A673 (cell line): ENCODE measurements at places on chromosomes 1 and 21.

- no peak for DNase-seq
These were observed 3.6 kb downstream of the ACOT7 start for GRCh38 chr1:6389971-6390370.

DNA sequence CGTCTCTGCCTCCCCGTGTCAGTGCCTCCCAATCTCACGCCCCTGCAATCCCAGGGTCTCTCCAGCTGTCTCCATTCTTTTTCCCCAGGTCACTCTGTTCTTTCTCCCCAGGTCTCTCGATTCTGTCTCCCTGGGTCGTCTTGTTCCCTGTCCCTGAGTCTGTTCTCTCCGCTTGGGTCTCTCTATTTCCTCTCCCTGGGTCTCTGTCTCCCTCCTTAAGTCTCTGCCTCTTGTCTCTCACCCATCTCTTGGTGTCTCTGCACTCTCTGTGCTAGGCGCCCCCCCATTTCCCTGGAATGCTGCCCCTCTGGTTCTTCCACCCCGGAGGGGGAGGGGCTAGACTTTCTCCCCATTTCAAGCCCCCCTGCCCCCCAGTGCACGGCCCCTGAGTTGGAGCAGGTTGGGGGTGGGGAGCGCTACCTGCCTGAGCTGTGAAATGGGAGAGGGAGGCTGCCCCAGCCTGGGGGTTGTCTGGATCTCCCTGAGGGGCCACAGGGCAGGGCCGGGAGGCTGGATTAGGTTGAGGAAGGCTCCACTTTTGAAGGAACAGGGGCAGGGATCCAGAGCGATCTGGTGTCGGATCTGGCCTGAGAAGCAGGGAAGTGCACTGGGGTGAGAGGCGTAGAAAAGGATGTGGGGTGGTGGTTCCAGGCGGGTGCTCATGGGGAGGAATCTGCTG lies 1.4 kb downstream of the PTPRF start:
- peak; percentile 13 for DNase-seq

GRCh38 chr21:41064951-41065350 lies 103.0 kb upstream of the BACE2 start:
- no peak for DNase-seq

- DNase-seq, result no peak
These were observed 594.6 kb downstream of the PTPRU start for GRCh38 chr1:29830916-29831315.

- no peak for DNase-seq
These were observed 139.7 kb downstream of the SLC44A5 start for GRCh38 chr1:75471252-75471651.
